Fibroblast of mammary gland (primary cell): ENCODE measurements at places on chromosomes 6 and 20.

DNA sequence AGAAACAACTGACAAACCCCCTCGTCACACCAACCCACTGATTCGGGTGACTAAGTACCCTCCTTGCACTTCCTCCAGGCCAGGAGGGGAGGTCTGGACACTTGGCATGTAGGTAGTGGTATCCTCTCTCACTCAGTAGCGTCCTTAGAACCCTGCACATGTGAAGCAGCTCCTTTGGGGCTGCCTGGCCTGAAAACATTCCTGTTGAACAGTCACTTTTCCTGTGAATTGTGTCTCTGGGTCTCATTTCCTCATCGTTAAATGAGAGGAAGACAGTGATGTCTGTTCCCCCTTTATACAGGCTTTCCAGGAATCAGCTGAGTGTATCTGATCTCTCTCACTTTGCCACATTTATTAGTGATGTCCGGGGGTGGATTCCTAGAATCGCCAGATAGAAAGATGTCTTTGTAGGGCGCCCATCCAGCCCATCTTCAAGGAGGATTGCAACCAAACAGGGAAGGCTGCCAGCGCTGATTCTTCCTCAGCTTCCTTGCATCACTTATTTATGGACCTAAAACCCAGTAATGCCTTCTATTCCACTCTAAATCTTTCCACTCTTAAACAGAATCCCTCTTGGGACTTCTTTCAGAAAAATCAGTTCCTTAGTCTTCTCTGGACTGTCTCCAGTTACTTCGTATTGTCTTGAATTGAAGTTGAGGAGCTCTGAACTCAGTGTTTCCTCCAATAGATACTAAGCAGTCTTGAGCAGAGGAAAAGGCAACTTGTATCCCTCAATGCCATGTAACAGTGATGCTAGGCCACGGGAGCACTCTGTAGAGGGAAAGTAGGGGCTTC, 9.4 kb upstream of the POPDC3 start:
- DNase-seq, result peak; percentile 86

GRCh38 chr6:166764473-166765233, 137.6 kb upstream of the RPS6KA2 start:
- DNase-seq, result no peak

DNA sequence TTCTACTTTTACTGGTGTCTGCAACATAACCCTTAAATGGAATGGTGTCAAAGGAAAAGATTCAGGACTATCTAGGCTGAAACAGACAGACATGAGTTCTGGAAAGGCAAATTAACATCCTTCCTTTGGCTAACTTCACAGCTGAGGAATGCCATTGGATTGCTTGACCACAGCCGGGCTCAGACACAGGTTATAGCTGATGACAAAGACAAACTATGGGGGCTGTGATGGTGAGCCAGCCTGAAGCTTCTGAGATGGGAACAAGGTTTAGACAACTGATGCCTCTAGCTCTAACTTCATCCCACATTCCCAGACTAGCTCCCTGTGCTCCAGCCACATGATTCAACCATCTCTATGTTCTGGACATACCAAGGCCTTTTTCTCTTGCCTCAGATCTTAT, 15.3 kb downstream of the POLR1C start:
- no peak for DNase-seq

- no peak for DNase-seq
Measured at GRCh38 chr20:63498960-63499337, at the start of gene EEF1A2. Gene EEF1A2, minus strand, starts transcription at chr20:63499083. Its CDS starts 1,320 bp downstream, at chr20:63497763.
